ENCODE measurements at places on chromosomes 11 and 22.
A peak's percentile ranks its signal among the peaks of the same experiment; 100 is the strongest.

GRCh38 chr11:70671611-70672010 is 273.3 kb downstream of the CTTN start:
- DNase-seq: no peak

- DNase-seq: no peak
These were observed 348.6 kb downstream of the MN1 start for GRCh38 chr22:27452922-27453321.

GRCh38 chr11:114362326-114362725 is 38.0 kb downstream of the C11orf71 start:
- no peak for DNase-seq

GRCh38 chr11:5684036-5684645 is 733 bp downstream of the TRIM5 start:
- DNase-seq: no peak

DNA sequence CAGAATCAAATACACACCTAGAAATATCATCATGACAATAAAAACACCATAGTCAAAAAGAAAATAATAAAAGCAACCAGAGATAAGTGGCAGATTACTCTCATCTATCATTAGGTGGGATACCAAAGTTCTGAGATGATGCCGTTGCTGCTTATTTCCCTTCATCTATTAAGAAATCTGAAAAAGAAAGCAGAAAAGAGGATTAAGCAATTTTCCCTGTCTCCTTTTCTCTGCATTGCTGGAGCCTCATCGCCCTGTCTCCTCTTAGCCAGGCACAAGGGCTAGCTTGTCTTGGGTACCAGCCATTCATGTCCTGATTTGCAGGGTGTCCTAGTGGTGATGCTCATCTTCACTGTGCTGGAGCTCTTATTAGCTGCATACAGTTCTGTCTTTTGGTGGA is 3.9 kb upstream of the MS4A14 start:
- DNase-seq: no peak

DNA sequence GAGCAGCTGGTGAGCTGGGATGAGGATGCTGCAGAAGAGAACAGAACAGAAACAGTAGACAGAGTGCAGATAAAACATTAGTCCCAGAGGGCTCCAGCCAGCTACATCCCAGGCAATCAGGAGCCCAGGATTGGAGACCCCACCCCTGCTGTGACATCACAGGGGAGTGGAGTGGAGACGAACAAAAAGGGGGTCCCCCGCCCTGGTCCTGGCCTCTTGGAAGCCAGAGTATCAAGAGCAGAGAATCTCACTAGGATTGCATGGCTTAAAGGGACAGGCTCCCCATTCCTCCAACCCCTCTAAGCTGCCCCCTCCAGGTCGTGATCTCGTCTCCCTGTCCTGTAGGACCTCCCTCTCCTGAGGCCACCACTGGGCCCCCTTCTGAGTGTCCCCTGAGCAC is at the start of gene P2RX3:
Gene P2RX3 (plus strand): TSS at position 211 of the 400 bp plus-strand sequence. CDS start 199 bp downstream, outside the sequence.
- no peak for DNase-seq

GRCh38 chr11:35683728-35684339 is 21.3 kb downstream of the TRIM44 start:
- no peak for DNase-seq

DNA sequence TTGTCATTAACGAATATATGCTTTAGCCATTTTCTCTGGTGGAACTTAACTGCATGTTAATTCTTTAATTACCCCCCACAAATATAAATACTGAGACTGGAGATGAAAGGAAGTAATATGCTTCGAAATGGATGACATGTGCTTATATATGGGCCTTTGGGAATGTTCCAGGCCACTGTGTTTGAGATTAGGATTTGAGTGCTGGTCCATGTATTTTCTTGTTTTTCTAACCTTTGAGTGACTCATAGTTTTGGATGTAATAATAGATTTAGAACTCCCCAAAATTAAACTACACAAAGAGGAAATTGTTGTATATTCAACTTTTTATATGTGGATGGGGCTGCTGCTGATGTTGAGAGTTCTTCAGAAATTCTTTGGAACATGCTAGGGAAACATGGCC is 54.2 kb downstream of the EXT2 start:
- DNase-seq: no peak

GRCh38 chr22:46084943-46085827 is 65.1 kb upstream of the PPARA start:
- DNase-seq: peak; percentile 66

DNA sequence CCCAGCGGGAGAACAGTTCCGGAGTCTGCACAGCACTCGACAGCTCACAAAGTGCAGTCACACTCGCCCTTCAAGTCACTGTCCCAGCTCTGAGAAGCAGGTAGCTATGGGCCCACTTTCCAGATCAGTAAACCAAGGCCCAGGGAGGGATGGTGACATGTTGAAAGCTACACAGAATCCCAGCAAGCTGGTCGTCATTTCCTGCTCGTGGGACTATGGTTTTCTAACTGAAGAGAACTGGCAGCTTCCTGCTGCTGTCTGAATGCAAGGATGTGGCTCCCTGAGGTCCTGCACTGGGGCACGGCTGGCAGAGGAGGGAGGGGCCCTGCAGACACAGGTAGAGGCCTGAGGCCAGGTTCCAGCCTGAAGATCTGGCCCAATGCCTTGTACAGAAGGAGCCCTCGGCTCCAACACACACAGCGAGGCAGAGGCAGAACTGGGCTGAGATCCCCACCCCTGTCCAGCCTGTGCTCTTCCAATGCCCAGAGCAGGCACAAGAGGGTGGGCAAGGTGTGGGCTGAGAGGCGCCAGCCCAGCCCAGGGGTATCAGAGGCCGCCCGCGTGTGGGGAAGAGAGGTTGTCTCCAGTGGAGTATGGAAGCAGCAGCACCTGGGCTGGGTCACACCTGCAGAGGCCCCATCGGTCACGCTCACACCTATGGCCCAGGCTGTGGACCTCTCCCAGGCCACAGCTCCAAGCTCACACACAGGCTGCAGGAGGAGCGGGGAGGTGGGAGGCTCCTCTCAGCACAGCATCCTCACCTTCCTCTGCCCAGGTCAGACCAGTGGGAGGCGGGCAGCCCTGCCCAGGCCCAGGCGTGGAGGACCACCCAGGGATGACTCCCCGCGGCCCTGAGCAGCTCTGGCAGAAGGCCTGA is 119.2 kb downstream of the PHF21B start:
- DNase-seq: no peak

DNA sequence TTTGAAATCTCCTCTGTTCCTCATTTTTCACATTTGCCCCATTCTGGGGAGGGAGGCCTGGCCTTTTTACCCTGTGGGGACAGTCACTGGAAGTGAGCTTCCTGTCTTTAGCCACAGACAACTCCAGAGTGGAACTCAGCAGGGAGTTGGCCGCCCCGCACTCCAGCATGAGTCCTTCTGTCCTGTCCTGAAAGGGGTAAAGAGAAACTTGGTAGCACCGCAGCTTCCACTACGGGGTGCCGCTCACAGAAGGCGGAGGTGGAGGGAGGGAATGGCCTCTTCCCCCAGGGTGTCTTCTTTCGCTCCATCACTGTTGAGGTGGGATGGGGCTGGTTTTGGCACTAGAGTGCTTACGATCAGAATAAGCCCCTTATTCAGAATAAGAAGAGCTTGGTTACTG is 132.2 kb downstream of the ST3GAL4 start:
- DNase-seq: no peak

GRCh38 chr11:65212226-65212801 is 30.6 kb downstream of the CAPN1 start:
- no peak for DNase-seq

DNA sequence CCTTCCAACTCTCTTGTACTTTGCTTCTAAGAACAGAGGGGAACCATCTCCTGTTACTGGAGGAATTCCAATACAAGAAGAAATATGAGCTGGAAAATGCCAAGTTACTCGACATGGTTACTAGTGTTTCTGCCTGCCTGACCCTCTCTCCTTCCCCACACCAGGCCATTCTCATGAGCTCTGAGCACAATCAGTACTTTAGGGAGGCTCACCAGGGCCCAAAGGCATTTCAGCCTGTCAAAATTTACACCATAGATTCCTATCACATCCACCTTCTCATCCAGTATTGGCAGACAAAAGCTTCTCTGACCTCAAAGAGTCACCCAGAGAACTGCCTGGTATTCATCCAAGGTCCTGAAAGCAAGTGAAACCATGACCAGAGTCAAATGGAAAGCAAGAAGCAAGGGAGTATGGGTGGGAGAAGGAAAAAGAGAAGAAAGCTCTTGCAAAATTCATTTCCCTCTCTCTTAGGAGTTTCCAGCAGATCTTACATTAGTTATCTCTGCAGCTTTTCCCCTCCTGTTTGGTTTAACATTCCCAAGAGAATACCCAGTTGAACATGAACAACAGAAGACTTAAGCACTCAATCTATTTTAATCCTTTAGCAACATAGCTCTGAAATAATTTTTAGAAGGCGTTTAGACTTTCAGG is 58.7 kb upstream of the NCAM1 start:
- no peak for DNase-seq

DNA sequence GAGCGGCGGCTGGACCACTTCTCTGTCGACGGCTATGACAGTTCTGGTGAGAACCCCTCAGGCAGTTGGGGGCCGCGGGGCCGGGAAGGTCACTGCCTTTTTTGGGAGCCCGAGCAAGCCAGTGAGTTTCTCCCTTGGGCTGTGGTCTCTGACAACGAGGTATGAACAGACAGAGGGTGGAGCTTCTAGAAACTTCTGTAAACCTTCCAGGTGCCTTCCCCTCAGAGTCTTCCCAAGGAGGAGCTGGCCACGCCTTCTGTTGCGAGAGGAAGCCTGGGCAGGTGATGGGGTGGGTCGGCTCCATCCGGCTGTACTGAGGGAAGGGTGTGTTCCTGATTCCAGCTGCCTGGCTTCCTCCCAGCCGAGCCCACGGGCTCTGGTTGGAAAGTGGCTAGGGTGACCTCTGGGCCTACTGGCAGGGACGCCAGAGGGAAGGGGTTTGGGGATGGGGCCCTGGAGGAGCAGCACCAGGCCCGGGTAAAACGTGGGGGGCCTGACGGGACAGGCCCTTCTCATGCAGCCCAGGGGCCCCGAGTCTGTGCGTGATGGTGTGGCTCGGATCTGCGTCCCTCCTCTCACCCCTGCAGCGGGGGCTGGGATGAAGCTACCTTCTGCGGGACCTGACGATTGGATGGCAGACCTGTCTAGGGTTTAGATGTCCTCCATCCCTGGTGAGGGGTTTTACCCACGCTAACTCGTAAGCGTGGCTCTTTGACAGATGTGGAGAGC is 110.8 kb downstream of the KCNQ1OT1 start:
- no peak for DNase-seq

DNA sequence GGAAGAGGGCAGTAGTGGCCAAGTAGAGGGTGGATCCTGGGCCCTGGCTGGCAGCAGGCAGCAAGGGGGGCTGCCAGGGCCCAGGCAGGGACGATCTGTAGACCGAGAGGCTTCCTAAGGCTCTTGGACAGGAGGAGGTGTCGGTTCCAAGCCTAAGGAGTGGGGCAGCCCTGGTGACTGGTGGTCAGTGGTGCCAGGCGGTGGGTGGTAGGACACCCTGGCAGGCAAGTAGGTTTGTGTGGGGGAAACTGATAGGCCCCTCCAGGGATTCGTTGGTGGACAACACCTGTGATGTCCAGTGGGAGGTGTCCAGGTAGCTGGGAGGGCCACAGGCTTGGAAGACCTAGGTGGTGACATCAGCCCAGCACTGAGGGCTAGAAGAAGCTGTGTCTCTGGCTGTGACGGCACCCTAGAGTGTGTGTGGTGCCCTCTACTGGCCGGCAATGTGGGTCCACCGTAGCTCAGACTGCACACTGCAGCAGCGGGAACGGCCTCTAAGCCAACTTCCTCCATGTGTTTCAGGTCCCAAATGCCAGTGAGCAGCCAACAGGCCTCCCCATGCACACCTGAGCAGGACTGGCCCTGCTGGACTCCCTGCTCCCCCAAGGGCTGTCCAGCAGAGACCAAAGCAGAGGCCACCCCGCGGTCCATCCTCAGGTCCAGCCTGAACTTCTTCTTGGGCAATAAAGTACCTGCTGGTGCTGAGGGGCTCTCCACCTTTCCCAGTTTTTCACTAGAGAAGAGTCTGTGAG is 9.4 kb upstream of the SAMM50 start:
- no peak for DNase-seq

DNA sequence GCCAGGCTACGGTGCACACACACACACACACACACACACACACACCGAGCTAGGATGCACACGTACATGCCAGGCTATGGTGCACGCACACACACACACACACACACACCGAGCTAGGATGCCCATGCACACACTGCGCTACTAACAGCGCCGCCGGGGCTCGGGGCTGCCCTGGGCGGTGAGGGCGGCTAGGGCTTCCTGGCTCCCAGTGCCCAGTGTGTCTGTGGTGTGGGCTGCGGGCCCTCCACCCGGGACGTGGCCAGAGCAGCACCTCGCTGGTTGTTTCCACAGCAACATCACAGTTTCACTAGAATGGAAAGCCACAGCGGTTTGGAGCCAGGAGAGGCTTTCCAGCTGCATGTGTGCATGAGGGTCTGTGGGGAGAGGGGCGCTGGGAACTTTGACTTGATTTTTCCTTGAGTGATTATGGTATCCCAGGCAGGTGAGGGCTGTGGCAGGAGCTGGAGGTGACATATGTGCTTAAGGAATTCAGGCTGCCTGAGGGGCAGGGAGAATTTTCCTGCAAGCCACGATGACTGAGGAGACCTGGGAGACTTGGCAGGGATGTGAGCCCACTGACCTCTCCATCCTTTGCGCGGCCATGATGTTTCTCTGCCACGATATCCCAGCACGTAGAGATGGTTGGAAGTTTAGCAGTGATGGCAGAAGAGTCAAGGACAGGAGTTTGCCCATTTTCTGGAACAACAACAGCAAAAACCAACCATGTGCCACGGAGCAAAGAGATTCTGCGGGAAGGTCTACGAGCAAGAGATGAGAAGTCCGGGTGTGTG is 195.9 kb downstream of the SNX19 start:
- no peak for DNase-seq

- no peak for DNase-seq
These were observed 583 bp upstream of the PKP3 start for GRCh38 chr11:393219-394033.
